Transverse colon (tissue), 4 donors: ENCODE measurements at places on chromosomes 11 and 22. TPM values are rescaled to one million over a fixed set of nuclear protein-coding genes. Genes with fewer than 3 reads are reported as not detected.

The GLB1L3 gene
- 0.16 TPM for total RNA-seq

The OR51B2 gene
- total RNA-seq: not detected

The KRTAP5-7 gene
- total RNA-seq: 1.3 TPM

The YPEL4 gene
- not detected for total RNA-seq

The TSPO gene
- total RNA-seq: 307 TPM

The SCGB1D4 gene
- total RNA-seq: not detected

The HORMAD2 gene
- not detected for total RNA-seq

The ROBO4 gene
- 4.8 TPM for total RNA-seq

The SMTNL1 gene
- total RNA-seq: not detected

The FAM180B gene
- total RNA-seq: not detected

The PPP1CA gene
- 158 TPM for total RNA-seq

The HEPN1 gene
- total RNA-seq: not detected

The USP35 gene
- 7.4 TPM for total RNA-seq

The PGAP2 gene
- total RNA-seq: 39.3 TPM

- no peak overlapping the region for H3K4me3 ChIP-seq
- no peaks in the 10 kb centered on the region for H3K27me3 ChIP-seq
- no peaks in the 10 kb centered on the region for H3K4me1 ChIP-seq
- DNase-seq: no peak
Observed at GRCh38 chr11:65204646-65205601, 23.2 kb downstream of the CAPN1 start.

DNA sequence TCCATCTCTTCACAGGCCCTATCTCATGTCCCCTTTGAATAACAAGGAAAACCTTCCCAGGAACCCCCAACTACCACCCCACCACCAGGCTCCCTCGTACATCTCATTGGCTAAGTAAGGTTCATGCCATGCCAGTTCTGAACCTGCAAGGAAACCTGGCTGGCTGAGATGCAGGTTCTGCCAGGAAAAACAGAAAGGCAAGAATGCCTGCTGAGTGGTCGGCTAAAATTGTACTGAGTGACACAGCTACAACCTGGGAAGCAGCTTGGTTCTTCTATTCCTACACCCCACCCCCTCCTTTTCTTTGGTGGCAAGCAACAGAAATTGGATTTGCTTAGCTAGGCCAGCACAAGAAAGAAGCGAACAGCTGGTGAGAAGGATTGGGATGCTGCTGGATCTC lies 36.1 kb upstream of the TSPAN18 start:
- H3K4me1 ChIP-seq: no peaks in the 10 kb centered on the region
- DNase-seq: no peak
- H3K27me3 ChIP-seq: peaks cover 8% of the 10 kb centered on the region
- H3K4me3 ChIP-seq: no peak overlapping the region

GRCh38 chr11:76559346-76559745 lies 111.2 kb downstream of the LRRC32 start:
- no peak overlapping the region for H3K4me3 ChIP-seq
- H3K27ac ChIP-seq: no peak overlapping the region
- H3K27me3 ChIP-seq: no peaks in the 10 kb centered on the region
- DNase-seq: no peak
- H3K36me3 ChIP-seq: no peaks in the 10 kb centered on the region
- H3K4me1 ChIP-seq: peaks cover 11% of the 10 kb centered on the region

DNA sequence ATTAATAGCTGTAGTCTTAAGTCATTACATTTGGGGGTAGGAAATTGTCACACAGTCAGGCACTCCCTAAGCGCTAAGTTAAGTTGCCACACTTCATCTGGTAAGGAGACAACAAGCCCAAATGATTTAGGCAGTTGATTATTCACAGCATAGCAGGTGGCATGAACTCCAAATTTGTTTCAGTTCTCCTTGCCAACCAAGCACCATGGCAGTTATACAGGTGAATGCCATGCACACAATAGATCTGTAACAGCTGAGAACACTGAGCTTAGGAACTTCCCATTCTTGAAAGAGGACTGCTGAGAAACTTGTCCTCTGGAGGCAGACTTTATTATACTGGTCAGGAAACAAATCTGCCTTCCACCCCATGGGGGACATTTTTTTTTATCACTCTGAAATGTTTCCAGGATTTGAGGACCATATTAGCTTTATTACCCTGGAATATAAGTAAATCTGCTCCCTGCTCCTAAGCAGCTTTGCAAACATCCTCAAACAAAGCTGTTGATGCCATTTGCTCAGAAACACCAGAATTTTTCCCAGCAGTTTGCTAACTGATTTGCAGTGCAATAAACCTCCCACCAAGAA lies 5.1 kb upstream of the INTS4 start:
- no peak overlapping the region for H3K27ac ChIP-seq
- no peak overlapping the region for H3K4me3 ChIP-seq
- no peaks in the 10 kb centered on the region for H3K36me3 ChIP-seq
- no peak for DNase-seq
- H3K27me3 ChIP-seq: no peaks in the 10 kb centered on the region

DNA sequence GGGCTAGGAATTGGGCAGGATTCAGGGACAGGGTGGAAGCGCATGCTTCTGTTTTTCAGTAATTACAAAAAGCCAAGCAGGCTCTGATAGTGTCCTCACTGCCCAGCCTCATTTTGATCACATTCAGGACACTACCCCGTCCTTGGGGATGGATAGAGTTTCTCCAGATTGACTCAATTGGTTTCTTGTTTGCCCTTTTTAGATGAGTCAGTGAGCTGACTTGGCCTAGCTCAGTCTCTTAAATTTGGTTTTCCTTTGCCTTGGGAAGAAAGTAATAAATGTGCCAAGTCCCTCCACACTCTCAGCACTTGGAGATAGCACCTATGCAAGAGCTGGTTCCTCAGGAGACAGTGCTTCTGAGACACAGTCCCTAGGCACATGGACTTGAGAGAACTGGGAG lies 25.5 kb downstream of the DKK3 start:
- no peak overlapping the region for H3K4me3 ChIP-seq
- H3K36me3 ChIP-seq: no peaks in the 10 kb centered on the region
- no peak overlapping the region for H3K27ac ChIP-seq
- no peak for DNase-seq
- H3K27me3 ChIP-seq: no peaks in the 10 kb centered on the region

DNA sequence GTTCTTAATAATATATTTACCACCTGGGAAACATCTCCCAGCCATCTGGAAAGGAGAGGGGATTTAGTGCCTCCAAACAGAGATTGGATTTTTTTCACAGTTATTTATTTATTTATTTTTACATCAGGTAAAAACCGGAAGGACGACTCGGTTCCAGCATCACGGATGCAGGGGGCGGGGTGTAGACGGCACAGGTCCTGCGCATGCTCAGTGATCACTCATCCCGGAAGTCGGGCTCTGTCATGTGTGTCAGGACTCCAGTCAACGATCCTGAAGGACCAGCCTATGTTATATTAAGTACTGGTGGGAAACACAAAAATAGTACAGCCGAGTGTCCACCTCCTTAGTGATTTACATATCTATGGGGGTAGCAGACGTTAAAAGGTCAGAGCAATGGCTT lies 467.6 kb downstream of the NTM start:
- H3K4me3 ChIP-seq: no peak overlapping the region
- no peak overlapping the region for H3K27ac ChIP-seq
- no peaks in the 10 kb centered on the region for H3K27me3 ChIP-seq
- no peak for DNase-seq
- no peaks in the 10 kb centered on the region for H3K4me1 ChIP-seq

GRCh38 chr11:2767801-2768200 lies 68.0 kb upstream of the KCNQ1OT1 start:
- H3K4me3 ChIP-seq: no peak overlapping the region
- DNase-seq: no peak
- H3K27me3 ChIP-seq: no peaks in the 10 kb centered on the region
- H3K4me1 ChIP-seq: no peaks in the 10 kb centered on the region
- no peak overlapping the region for H3K27ac ChIP-seq

DNA sequence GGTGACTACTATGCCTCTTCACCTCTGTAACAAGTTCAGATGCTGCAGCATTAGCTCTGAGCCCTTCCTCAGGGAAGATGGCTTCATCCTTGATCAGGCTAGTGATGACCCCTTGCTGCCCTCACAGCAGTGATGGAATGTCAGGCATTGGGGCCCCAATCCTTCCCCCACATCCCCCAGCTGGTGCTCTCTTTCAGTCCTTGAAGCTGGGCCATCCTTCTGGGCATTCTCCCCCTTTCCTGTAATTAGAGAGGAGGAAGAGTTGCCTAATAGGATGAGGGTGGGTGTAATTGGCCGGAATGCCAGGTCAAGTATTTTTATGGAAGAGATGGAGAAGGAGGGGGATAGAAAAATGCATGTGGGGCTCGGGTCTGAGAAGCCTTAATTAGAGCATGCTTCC lies 62.6 kb downstream of the TRAF6 start:
- peaks cover 13% of the 10 kb centered on the region for H3K4me1 ChIP-seq
- no peaks in the 10 kb centered on the region for H3K36me3 ChIP-seq
- H3K27me3 ChIP-seq: no peaks in the 10 kb centered on the region
- H3K4me3 ChIP-seq: no peak overlapping the region
- DNase-seq: no peak

- H3K36me3 ChIP-seq: no peaks in the 10 kb centered on the region
- no peaks in the 10 kb centered on the region for H3K27me3 ChIP-seq
- H3K27ac ChIP-seq: no peak overlapping the region
- peaks cover 6% of the 10 kb centered on the region for H3K4me1 ChIP-seq
Observed at GRCh38 chr22:35526333-35526979, 14.2 kb upstream of the RASD2 start.

- H3K36me3 ChIP-seq: no peaks in the 10 kb centered on the region
- peak; percentile 59 for DNase-seq
- peaks cover 25% of the 10 kb centered on the region for H3K4me1 ChIP-seq
Observed at GRCh38 chr11:45089251-45089650, 57.2 kb upstream of the PRDM11 start.

- no peaks in the 10 kb centered on the region for H3K4me1 ChIP-seq
- H3K27me3 ChIP-seq: no peaks in the 10 kb centered on the region
- H3K4me3 ChIP-seq: no peak overlapping the region
- H3K36me3 ChIP-seq: no peaks in the 10 kb centered on the region
- no peak for DNase-seq
Observed at GRCh38 chr11:129974237-129974636, 28.4 kb downstream of the PRDM10 start.

GRCh38 chr22:35575116-35575748 lies 34.6 kb downstream of the RASD2 start:
- H3K4me3 ChIP-seq: no peak overlapping the region
- no peak for DNase-seq
- H3K36me3 ChIP-seq: no peaks in the 10 kb centered on the region
- H3K27me3 ChIP-seq: no peaks in the 10 kb centered on the region
- no peak overlapping the region for H3K27ac ChIP-seq
- H3K4me1 ChIP-seq: no peaks in the 10 kb centered on the region

DNA sequence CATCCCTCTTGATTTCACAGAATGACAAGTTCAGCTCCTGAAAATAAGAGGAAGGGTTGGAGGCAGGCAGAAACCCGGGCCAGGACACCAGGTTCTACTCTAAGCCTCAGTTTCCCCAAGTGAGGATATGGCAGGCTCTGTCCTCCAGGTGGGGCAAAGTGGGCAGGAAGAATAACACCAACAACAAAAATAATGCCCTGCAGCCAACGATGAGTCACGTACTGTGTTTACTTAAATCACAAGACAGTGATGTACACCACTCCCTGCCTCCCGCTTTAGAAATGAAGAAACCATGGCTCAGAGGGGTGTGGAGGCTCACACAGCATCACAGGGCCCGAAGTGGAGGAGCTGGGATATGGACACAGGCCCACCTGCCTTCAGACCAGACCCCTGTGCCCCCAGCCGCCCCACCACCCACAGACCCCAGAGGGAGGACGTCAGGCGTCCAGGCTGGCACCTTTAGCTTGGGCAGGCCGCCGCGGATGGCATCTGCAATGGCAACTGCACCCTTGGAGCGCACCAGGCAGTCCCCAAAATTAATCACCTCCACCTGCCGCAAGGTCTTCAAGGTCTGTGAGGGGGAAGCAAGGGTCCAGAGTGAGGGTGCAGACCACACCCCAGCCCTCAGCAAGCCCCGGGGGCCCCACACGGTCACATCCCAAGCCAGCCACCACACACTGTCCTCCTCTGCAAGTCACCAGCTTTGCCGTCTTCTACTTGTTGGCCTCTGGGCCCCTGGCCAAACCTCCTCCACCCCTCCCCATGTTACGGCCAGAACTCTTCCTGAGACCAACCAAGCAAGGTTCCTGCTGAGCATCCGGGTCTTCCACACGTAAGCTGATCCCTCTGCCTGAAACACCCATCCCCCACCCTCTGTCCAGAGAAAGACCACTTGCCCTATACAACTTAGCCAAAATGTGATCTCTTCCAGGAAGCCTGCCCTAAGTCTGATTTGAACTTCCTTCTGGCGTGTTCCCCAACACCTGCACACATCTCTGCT lies 15.8 kb upstream of the CHADL start:
- H3K4me1 ChIP-seq: no peaks in the 10 kb centered on the region
- H3K36me3 ChIP-seq: no peaks in the 10 kb centered on the region
- no peak for DNase-seq
- H3K27me3 ChIP-seq: no peaks in the 10 kb centered on the region

- H3K4me3 ChIP-seq: peak overlapping the region; percentile 74
- peaks cover 12% of the 10 kb centered on the region for H3K4me1 ChIP-seq
- peak overlapping the region; percentile 94 for H3K27ac ChIP-seq
- no peaks in the 10 kb centered on the region for H3K27me3 ChIP-seq
- no peaks in the 10 kb centered on the region for H3K36me3 ChIP-seq
Observed at GRCh38 chr11:73143126-73143838, 1.2 kb upstream of the FCHSD2 start.

- H3K27me3 ChIP-seq: no peaks in the 10 kb centered on the region
- peaks cover 9% of the 10 kb centered on the region for H3K4me1 ChIP-seq
- H3K36me3 ChIP-seq: no peaks in the 10 kb centered on the region
- no peak for DNase-seq
- H3K4me3 ChIP-seq: no peak overlapping the region
Observed at GRCh38 chr11:16367252-16367651, 10.9 kb upstream of the SOX6 start.

- no peak for DNase-seq
- no peaks in the 10 kb centered on the region for H3K27me3 ChIP-seq
- H3K27ac ChIP-seq: no peak overlapping the region
- no peak overlapping the region for H3K4me3 ChIP-seq
- H3K4me1 ChIP-seq: peaks cover 6% of the 10 kb centered on the region
Observed at GRCh38 chr11:13465909-13466371, 2.9 kb upstream of the BTBD10 start.

DNA sequence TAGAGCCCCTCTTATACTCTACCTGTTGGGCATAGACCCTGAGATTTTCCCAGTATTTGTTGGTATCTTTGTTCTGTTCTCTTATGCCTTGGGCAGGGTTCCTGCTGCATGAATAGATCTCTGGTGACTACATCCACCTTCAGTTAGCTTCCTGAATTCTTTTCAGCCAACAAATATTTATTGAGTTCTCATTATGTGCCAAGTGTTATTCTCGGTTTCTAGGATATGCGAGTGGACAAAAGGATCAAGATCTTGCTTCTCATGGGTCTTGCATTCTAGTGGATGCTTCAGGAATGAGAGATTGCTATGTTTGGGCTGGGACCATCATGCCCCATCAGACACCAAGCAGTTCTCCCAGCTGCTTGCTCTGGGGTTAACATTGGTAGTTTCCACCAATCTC lies 340.0 kb downstream of the METTL15 start:
- H3K27ac ChIP-seq: no peak overlapping the region
- H3K36me3 ChIP-seq: no peaks in the 10 kb centered on the region
